Bronchial epithelial cell (primary cell): ENCODE measurements at places on chromosomes 5 and 9.

DNA sequence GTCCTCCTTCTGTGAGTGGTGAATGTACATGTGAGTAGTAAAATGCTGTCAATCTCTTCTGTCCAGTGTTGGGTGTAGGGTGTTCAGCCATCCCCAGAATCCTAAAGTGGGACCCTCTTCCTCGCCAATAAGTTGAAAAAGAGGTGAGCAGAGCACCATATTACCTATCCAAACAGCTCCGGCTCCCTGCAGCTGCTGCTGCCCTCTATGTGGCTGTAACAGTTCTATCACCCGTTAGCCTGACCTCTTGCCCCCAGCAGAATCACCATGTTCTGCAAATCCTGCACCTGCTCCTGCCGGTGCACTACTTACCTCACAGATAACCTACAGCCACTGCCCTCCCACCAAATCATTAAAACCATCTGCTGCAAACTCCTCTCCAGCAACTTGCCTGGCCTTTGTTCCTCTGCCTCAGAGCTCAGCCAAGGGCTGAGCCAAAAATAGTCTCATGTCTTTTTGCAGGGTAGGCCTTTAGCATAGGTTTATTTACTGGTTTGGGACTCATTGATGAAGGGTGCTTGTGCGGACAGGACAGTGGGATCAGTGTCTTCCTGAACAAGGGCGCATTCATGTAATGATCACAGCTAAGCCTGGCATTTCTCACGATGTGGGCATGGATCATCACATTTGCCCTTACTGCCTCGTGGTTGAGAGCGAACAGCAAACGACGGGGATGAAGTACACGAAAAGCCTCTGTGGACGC lies 49.6 kb upstream of the CCL21 start:
- DNase-seq: no peak

- peak; percentile 46 for DNase-seq
Observed at GRCh38 chr9:127898433-127899127, 823 bp downstream of the ST6GALNAC6 start.

DNA sequence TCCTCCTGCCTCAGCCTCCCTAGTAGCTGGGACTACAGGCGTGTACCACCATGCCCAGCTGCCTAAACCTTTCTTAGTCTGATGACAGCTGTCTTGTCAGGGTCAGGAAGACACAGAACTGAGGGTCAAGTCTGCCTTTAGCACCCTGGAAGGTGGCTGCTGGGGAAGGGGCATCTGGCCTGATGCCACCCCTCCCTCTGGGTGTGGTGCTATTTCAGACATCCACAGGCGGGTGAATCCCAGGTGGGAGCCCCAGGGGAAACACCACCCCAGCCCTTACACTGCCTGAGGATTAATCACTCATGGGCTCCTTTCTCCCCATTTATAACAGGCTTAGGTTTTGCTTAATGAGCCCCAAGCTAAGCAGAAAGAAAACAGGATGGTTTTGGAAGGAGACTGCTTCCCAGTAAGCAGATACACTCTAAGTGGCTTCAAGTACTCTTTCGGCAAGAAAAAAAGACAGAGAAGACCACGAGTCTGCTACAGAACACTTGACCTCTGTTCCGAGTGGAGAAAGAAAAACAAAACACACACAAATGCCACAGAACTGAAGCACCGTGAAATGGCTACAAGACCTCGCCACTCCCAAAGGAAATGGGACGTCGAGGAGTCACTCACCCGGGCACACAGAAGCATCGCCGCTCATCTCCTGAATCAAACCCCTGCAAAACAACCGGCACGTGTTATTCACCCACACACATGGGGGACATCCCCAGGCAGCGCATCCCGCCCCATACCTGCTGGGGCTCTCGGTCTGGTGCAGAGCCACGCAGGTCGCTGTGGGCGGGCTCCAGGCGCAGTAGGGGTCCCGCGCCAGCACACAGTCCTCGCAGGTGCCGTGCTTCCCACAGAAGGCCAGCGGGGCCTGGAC lies 62.4 kb downstream of the SECISBP2 start:
- DNase-seq: no peak

- no peak for DNase-seq
Observed at GRCh38 chr5:179264783-179265513, 80.3 kb downstream of the ADAMTS2 start.

- no peak for DNase-seq
Observed at GRCh38 chr5:109298794-109299193, 111.0 kb downstream of the PJA2 start.

- no peak for DNase-seq
Observed at GRCh38 chr5:14016549-14016948, 72.1 kb upstream of the DNAH5 start.

DNA sequence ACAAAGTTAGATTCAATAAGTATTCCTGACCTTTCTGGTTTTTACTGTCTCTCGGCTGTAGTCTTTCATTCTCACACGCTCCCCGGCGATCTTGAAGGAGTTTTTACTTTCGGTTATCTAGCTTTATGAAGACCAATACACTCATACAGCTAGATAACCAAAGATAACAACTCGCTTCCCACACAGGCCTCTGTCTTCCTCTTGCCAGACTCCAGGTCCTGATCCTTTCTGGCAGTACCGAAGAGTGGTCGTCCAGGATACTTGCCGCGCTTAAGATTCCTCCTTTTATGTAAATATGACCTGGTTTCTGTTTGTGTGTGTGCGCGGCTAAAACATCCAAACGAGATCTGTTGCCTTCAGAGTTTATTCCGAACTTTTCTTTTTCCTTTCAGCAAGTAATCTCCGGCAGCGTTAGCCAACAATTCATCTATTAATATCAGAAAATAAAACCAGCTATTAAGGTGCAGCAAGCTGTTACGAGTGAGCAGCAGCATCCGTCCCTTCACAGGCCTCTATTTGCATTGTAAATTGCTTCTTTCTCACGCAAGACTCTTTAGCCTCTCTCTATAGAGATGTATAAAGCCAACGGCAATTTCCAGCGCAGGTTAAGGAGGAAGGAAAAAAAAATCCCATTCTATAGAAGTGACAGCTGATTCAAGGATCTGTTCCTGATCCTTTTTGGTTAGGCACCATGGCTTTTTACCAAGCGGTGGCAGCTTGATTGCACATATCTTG lies 216.1 kb downstream of the MEF2C start:
- DNase-seq: no peak

GRCh38 chr5:172858990-172859811 lies 25.1 kb downstream of the ERGIC1 start:
- DNase-seq: no peak

- DNase-seq: peak; percentile 79
Observed at GRCh38 chr5:34522599-34523386, 133.3 kb upstream of the RAI14 start.

DNA sequence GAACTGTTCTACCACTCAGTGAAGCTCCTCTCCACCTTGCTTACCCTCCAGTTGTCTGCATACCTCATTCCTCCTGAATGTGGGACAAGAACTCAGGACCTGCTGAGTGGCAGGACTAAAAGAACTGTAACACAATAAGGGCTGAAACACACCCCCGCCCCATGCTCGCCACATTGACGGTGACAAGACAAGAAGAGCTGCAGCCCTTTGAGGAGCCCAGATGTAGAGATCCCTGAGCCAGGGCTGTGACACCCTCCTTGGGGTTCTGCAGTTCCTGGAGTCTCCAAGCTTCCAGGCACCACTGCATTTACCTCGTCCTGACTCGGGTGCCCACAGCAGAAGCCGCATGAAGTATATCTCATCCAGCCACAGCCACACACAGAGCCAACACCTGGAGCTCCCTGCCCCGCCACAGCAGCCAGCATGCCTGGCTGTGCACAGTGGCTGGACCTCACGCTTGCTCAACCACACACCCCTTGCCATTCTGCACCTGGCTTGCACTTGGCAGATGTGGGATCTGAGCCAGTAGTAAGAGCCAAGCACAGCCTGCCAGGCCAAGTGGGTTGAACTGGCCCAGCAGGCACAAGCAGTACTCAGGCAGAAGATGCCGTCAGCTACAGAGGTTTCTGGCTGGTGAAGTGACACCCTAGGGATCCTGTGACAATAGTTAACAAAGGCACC lies 166.1 kb downstream of the RNF180 start:
- DNase-seq: no peak

- DNase-seq: no peak
Observed at GRCh38 chr5:5932824-5933223, 445.5 kb downstream of the MED10 start.

DNA sequence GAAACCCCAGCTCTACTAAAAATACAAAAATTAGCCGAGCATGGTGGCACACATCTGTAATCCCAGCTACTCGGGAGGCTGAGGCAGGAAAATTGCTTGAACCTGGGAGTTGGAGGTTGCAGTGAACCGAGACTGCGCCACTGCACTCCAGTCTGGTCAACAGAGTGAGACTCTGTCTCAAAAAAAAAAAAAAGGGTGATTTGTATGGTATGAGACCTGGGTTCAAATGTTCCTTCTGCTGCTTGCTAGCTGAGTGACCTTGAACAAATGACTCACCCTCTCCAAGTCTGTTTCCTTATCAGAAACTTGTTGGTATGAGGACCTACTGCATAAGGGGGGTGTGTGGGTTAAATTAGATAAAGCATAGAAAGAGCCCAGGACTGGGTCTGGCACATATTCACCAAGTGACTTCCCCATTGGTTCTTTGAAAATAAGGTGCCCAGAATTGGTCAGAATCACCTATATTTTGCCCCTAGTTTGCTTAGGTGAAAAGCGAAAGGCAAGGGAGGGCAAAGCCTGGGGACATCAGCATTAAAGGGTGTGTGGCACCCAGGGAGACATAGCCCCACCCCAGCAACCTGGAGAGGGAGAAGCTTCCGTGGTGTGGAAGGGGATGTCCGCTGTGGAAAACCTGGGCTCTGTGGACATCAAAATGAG lies 9.9 kb downstream of the SLC25A25 start:
- no peak for DNase-seq

GRCh38 chr5:134141331-134142050 lies 27.0 kb downstream of the TCF7 start:
- no peak for DNase-seq

GRCh38 chr9:96009690-96010472 lies 134.4 kb downstream of the ERCC6L2 start:
- DNase-seq: no peak

DNA sequence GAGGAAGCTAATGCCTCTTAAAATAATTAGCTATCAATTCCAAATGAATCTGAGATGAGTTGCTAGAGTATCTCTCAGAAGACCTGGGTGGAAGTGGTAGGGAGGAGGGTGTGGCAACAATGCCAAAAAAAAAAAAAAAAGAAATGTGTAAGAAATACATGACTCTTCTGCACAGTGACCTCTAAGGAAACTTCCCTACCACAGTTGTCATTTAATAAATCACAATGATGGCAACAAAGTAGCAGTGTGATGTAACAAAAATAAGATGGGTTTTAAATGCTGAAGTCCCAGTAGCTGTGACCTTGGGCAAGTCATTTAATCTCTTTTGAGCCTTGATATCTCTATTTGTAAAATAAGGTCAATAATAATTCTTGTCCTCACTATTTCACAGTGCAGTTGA lies 7.2 kb downstream of the FOXD1 start:
- DNase-seq: no peak

GRCh38 chr5:133274597-133274935 lies 222.8 kb downstream of the HSPA4 start:
- DNase-seq: no peak

GRCh38 chr9:37812773-37813379 lies 12.3 kb downstream of the DCAF10 start:
- no peak for DNase-seq

DNA sequence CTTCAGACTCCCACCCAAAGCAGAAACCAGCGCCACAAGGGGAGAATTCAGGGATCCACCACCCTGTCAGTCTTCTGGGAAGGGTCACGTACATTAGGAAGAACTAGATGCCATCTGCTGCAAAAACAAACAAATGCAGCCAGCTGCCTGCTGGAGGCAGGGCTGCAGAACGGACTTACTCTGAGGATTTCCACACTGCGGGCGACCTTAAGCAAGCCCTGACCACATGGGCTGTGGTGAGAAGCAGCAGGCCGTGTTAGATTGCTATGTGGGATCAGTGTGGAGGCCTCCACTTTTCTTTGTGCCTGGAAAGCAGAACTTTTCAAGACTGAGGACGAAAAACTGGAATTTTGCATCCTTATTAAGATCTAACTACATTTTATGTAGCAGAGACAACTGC lies 13.4 kb upstream of the LTC4S start:
- DNase-seq: no peak

GRCh38 chr5:61409568-61409967 lies 77.5 kb downstream of the ZSWIM6 start:
- peak; percentile 90 for DNase-seq

GRCh38 chr5:180140571-180140970 lies 68.4 kb downstream of the RASGEF1C start:
- no peak for DNase-seq

GRCh38 chr9:107615321-107615720 lies 125.8 kb upstream of the KLF4 start:
- peak; percentile 5 for DNase-seq

GRCh38 chr5:38726279-38726678 lies 119.5 kb upstream of the OSMR start:
- no peak for DNase-seq

GRCh38 chr5:151574444-151574996 lies 16.6 kb downstream of the FAT2 start:
- DNase-seq: peak; percentile 69

DNA sequence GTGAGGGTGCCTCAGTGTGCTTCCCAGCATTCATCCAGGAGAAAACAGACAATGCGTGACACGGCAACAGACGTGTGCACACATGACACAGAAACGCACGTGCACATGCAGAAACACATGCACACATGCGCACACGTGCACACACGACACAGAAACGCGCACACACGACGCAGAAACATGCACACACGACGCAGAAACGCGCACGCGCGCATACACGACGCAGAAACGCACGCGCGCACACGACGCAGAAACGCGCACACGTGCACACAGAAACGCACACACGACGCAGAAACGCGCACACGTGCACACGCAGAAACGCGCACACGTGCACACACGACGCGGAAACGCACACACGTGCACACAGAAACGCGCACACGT lies 16.5 kb downstream of the TPPP start:
- DNase-seq: no peak

DNA sequence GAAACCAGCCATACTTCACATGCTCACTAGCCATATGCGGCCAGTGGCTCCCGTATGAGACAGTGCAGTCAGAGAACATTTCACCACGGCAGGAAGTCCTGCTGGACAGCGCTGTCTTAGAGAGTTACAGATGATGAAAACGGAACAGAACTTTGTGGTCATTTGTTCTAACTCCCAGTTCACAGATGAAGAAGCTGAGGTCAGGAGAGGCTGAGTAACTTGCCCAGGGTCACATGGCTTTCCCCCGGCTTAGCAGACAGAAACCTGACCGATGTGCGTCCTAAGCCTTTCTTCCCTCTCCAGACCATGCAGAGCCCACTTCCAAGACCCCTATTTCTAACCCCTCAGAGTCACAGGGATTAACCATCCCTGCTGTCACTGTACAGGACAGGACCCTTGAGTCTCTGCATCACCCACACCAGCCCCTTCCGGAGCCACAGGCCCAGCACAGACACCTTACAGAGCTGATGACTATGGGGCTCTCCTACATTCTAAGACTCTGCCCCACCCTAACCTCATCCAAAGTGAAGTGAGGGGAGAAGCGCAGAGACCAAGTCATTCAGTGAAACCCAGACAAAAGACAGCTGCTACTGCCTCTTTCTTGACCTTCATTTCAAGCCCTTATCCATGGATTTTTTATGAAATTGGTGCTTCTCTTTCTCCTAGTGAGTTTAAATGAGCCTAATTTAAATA lies 86.9 kb downstream of the PTPN3 start:
- no peak for DNase-seq
